ENCODE measurements at places on chromosomes 12 and 14.
A peak's percentile ranks its signal among the peaks of the same experiment; 100 is the strongest.

DNA sequence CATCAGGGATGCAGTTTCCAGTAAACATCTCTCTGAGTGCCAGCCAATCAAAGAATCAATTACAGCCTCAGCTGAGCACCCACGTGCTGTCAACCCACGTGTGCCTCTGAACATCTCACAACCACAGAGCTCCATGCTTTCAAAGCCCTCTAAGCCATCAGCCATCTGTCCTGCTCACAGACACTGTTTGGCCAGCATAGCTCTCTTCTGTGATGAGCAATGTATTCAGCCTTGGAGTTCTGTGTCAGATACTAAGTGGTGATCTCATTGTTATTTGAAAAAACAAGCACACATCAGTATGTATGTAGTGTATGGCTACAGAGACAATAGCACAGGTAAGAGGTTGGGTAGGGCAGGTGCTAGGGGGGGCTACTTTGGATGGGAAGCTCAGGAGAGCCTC lies 94.3 kb downstream of the RGS6 start:
- no peak for DNase-seq

- DNase-seq, result no peak
Observed at GRCh38 chr12:41438854-41439541, 250.9 kb downstream of the PDZRN4 start.

DNA sequence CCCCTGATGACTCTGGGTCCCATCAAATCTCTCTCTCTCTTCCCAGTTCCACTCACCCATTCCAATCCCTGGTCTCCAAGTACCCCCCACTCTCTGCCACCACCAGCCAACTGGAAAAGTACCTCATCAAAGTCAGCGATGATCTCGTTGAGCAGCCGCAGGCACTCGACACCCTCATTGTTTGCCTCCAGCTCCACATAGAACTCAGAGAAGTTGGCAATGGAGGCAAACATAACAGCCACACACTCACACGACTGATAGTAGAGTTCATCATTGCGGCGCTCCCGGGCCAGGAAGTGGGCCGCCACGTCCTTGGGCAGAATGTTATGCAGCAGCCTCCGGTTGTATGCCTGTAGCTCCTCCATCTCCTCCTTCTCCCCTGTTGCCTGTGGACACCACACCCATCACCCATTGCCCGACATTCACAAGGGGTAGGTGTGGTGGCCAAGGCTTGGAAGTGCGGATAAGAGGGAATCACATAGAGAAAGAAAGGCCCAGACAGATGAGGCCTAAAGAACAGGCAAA lies 17.2 kb downstream of the ADCY6 start:
- DNase-seq, result no peak

DNA sequence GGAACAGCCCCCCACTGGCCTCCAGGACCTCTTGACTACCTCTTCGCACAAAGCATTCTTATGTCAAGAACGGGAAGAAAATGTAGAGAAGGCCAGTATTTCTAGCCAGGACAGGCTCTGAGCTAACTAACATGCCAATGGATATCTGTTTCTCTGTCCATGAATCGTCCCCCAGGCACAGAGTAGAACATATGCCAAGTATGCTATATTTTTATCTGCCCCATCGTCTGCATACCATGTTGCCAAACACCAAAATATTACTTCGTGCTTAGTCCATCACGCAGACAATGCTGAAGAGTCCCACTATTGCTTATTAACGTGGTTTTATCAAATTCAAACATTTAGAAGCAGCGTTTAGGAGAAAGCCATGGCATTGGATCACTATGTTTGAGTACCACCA lies 151.4 kb upstream of the CPSF6 start:
- no peak for DNase-seq

DNA sequence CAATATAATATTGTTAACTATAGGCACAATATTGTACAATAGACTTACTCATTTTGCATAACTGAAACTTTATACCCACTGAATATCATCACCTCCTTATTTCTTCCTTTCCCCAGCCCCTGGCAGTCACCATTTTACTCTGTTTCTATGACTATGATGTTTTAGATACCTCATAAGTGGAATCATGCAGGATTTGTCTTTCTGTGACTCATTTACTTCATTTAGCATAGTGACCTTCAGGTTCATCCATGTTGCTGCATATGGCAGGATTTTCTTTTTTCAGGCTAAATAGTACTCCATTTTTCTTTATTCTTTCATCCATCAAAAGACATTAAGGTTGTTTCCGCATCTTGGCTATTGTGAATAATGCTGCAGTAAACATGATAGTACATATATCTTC lies 18.9 kb downstream of the USP15 start:
- DNase-seq, result no peak

- DNase-seq, result peak; percentile 21
Observed at GRCh38 chr12:109458086-109458485, 19.0 kb downstream of the KCTD10 start.

Measured in Daoy (cell line).